Caco-2 (cell line): ENCODE measurements at places on chromosomes 3 and 15.

GRCh38 chr3:134743006-134743405 lies 52.1 kb upstream of the EPHB1 start:
- DNase-seq, result no peak

- DNase-seq, result no peak
Observed at GRCh38 chr15:54502416-54503075, 524.3 kb downstream of the UNC13C start.

- DNase-seq, result no peak
Observed at GRCh38 chr3:38725726-38726419, 76.4 kb upstream of the SCN5A start.

DNA sequence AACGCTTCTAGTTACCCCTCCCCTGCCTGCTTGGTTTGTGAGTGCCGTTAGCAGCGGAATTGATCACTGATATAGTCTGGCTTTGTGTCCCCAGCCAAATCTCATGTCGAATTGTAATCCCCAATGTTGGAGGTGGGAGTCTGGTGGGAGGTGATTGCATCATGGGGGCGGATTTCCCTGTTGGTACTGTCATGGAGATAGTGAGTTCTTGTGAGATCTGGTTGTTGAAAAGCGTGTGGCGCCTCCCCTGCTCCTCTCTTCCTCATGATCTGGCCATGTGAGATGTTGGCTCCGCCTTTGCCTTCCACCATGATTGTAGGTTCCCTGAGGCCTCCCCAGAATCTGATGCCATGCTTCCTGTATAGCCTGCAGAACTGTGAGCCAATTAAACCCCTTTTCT lies 47.3 kb upstream of the PGPEP1L start:
- DNase-seq, result no peak

GRCh38 chr3:9553948-9554513 lies 409 bp upstream of the LHFPL4 start:
- no peak for DNase-seq

DNA sequence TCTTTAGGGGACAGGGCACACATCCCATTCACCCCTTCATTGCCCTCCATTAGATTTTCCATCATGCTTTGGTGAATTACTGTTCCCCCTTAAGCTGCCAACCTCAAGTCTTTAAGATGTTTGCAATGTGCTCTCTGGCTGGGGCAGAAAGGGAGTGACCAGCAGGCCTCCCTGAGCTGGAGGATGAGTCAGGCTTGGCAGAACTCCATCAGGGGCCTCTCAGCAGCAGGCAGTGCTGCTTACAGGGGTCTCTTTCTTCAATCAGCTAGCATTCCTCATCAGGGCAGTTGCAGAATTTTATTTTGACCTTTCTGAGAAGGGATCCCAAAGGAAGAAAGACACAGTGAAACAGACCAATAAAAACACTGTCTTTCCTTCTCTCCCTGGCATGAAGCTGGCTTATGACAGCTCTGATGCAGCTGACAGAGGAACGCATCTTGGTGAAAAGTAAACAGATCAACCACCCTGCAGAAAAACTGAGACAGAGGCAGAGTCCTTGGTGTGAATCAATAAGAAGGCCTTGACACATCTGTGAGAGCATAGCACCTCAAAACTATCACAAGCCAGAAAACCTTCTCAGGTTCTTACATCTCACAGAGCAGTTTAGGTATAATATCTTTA lies 88.7 kb upstream of the MRPL3 start:
- DNase-seq, result no peak

GRCh38 chr15:42456531-42456930 lies 34.4 kb downstream of the ZNF106 start:
- DNase-seq, result no peak

DNA sequence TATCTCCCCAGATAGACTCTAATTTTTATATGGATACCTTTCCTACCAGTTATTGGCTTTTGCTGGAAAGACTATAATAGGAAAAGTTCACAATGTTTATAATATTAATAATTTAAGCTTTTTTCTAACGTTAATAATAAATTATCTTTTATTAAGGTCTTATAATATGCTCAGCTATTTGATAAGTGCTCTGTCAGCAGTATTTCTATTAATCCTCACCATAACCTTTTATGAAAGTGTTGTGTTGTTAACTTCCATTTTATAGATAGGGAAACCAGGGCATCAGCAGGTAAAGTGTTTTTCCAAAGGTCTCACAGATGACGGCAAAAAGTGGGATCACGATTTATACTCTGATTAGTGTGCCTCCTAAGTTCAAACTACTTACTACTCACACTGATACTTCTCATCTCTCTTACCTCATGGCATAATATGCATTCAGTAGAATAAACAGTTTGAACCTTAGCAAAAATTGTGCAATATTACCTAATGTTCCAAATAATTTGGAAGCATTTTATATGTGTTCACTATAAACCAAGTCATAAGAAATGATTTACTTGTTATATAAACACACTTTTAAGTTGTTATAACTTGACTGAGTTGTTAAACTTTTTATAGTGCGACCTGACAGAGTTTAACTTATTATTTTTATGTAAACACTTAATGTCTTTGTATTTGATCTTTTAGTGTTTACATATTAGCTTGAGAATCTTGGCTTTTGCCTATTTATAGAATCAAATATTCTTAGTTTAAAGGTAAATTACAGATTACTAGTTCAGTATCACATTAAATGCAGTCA lies 274.9 kb upstream of the DCBLD2 start:
- DNase-seq, result no peak

- peak; percentile 68 for DNase-seq
Observed at GRCh38 chr3:129892857-129893580, 492 bp downstream of the TMCC1 start.

DNA sequence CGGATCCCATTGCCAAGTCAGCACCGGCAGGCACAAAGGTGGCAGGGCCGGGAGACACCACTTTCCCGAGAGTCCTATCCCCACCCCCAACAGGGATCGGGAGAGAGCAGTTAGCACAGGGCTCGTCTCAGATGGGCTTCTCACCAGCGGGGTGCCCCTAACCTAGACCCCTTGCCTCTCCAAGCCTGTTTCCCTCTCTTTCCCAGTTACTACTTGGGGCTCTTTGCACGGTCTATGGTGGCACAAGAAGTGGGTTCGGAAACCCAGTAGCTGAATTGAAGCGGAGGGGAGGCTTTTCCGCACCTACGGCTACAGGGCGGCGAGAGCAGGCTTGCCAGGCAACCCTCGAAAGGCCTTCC lies 383 bp upstream of the EFCC1 start:
- DNase-seq, result no peak

- DNase-seq, result no peak
Observed at GRCh38 chr3:1848935-1849334, 249.7 kb upstream of the CNTN4 start.

GRCh38 chr3:82329300-82329699 lies 567.9 kb upstream of the GBE1 start:
- no peak for DNase-seq

DNA sequence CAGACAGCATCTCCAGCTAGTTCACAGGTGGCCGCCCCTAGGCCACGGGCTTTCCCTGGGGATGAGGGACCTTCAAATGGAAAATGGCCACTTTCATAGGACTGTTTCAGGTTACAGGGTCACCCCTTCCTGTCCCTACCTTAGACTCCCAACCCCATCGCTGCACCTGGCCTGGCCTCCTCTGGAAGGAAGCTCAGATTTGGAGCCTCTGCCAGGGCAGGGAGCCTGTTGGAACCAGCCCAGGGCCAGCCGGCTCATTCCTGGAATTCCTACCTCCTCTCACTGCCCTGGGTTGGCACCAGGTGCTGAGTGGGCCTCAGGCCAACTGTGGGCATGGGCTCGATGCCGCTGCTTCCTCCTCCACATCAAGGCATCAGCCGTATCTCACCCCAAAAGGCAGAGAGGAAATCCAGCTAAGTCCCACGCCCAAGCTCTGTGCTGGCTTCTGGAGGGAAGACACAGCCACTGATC lies 42.2 kb downstream of the KLHL25 start:
- no peak for DNase-seq

DNA sequence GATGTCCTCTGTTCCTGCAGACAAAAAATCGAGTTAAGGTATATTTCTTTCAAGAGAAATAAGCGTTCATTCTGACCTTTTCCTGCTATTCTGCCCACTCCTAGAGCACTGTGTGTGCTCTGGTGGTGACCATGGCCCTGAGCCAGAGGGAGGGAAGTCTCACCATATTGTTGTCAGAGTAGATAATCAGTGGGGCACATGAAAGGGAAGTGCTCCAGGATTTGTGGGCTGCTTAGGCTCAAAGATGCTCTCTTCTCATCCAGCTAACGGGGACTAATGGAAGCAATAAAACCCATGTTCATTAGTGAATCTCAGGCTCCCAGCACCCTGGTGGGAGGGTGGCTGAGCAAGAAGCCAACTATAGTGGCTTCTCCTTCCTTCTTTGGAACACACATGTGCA lies 70.7 kb upstream of the EOMES start:
- no peak for DNase-seq

DNA sequence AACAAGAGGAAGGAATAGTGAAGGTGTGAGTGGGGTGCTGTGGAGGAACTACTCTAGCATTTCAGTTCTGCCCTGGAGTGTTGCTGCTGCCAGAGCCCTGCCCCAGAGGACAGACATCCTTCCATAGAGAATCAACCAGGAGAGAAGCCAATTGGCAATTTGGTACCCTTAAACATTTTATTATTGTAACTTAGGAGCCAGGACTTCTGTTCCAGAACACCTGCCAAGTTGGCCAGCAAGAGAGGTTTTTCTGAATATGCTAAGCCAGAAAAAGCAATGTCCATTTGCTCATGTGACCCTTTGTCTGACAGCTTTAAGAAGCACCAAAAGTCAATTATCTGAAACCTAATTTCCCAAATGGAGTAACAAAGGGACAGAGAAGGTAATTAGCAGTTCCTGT lies 264.9 kb downstream of the MEX3B start:
- DNase-seq, result no peak

DNA sequence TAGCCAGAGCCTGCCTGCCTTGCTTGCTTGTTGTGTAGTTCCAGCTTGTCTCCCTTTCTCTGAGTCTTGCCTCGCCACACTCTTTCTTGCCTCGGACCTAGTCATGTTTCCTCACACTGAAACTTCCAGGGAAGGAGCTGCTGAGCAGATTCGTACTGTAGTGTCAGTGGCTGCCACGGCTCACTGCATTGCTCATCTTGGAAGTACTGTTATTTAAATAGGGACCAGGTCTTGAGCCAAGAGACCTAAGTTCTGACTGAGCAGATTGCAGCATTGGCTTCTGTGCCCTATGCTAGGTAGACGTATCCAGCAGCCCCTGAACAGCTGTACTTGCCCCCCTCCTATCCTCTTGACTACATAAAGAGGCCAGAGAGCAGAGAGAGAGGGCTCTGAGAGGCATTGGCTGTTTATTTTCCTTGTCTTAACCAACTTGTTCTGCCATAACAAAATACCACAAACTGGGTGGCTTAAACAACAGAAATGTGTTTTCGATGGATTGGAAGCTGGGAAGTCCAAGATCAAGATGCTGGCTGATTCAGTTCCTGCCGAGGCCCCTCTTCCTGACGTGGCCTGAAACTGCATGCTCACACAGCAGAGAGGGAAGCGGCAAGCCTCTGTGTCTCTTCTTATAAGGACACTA lies 5.8 kb upstream of the RARRES1 start:
- no peak for DNase-seq

DNA sequence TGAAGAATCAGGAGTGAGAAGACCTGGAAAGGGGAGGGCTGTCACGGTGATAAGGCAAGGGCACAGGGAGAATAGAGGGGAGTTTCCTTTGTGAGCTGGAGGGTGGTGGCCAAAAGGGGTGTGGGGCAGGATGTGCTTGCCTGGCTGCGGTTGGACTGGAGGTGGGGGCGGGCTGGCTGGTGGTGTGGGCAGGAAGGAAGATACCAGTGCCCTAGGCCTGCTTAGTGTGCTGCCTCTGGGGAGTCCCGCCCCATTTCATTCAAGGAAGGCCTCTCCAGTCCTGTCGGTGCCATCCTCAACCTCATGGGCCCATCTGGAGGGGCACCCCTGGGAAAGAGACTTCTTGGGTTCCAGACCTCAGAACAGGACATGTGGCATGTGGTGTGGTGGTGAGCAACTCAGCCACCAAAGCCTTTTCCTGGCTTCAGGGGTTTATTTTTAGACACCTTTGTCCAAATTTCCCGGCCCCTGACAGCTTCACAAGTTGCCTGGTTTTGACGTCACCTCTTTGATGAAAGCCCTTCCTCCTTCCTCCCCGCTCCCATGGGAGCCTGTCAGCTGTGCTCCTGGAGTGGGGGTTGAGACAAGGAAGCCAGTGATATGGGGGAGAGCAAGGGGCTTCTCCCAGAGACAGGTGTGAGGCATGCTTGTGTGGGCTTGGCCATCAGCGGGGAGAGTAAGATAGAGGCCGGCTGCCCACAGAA lies 15.6 kb downstream of the TEX264 start:
- DNase-seq, result no peak

- no peak for DNase-seq
Observed at GRCh38 chr15:44909423-44909822, 47.1 kb upstream of the TERB2 start.

GRCh38 chr3:96966181-96966929 lies 152.0 kb downstream of the EPHA6 start:
- no peak for DNase-seq
